T-helper 2 cell (primary cell): ENCODE measurements at places on chromosomes 7 and 10.
A peak's percentile ranks its signal among the peaks of the same experiment; 100 is the strongest.

GRCh38 chr10:70232155-70232858 is 922 bp downstream of the PPA1 start:
- peak; percentile 32 for DNase-seq

DNA sequence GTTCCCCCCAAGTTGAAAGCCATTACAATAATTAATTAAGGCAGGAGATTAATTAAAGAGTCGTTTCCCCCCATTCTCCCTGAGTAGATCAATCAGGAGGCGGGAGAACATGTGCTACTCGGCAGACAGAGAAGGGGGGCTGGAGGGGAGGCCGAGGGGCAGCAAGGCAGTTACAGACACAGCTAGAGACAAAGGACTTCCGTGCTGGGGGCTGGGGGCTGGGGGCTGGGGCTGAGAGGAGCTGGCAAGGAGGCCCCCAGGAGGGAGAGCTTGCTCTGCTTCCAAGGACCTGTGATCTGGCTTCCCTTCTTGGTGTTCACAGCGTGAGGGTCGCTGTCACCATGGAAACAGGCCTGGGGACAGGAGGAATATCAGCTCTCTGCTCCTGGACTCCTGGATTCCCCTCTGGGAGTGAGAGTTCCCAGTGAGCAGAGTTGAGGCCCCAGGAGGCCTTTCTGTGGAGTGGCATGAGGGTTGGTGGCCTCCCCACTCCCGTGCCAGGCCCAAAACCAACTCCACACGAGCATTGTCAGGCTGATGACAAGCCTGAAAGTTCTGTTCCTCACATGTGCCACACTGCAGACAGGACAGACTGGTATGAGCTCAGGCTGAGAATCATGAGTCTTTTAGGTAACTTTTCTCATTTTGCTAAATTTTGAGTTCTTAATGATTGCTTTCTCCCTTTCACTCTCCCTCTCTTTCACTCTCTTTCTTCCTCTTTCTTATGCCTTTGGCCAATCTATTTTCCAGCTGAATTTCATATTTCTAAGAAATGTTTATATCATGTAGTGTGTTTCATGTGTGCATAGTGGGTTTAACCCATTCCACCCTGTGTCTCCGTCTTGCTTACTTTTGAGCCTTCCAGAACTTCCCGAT is 16.4 kb downstream of the FAM241B start:
- no peak for DNase-seq

DNA sequence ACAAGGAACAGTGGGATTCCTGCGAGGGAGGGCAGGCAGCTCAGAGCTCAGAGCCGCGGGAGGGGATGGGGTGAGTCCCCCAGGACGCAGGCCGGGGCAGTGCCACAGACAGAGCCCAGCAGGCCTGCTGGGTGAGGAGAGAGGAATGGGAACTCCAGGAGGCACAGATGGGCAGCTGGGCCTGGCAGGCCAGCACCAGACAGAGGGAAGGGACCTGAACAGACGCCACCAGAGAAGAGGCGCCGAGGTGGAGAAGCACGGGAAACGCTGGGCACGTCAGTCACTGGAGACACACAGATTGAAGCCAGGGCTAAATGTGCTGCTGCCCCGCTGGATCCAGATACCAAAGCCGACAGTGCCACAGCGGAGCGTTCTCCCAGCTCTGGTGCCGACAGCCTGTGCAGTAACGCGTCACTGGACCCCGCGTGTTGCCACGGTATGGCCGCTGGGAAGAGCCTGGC is 225.8 kb downstream of the MAD1L1 start:
- no peak for DNase-seq

GRCh38 chr7:23873306-23873705 is 163.3 kb downstream of the STK31 start:
- no peak for DNase-seq

- no peak for DNase-seq
Observed at GRCh38 chr10:340646-341045, 205.4 kb downstream of the ZMYND11 start.

DNA sequence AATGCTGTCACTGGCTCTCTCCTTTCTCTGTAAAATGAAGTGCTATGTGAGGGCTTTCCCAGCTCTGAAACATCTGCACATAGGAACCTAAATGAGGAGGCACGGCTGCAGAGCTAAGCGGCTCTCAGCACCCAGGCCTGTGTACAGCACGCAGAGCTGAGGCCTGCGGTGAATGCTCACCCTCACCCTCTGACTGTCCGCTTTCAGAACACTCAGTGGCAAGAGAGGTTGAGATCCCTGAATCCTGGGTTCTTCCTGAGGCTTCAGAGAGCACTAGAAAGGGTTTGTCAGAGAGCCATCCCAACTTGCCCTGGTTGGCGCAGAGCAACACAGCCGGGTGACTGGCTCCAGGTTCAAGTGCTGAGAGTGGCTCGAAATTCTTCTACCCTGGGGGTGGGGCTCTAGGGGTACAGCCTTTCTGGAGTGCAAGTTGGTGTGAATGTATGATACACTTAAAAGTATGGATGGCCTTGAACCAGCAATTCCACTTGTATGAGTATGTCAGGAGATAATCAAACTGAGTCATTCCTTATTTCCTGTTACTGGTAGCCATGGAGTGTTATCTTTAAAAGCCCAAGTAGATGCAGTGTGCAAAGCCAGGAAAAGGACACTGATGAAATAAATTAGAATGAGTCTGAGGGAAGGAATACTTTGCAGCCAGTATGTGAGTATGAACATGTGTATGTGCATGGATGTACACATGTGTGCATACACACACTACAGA is 1.7 kb upstream of the CCDC201 start:
- no peak for DNase-seq

DNA sequence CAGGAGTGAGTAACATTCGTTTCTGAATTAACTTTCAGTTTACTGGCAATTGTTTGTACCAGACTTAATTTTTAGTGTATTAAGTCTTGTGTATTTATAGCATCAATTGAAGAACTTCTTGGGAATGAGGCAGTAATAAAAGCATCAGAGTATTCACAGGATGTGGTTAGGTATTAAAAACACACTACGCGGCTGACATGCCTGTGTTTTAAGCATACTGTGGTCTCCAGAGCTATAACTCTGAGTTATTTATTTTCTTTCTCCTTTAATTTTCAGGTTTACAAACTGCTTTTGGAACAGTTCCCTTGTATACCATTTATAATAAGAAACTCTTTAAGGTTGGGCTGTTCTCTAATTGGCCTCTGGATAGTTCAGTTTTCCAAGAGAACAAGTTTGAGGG is 626.1 kb upstream of the NRG3 start:
- no peak for DNase-seq

GRCh38 chr7:35555934-35556333 is 139.0 kb downstream of the HERPUD2 start:
- DNase-seq, result no peak

DNA sequence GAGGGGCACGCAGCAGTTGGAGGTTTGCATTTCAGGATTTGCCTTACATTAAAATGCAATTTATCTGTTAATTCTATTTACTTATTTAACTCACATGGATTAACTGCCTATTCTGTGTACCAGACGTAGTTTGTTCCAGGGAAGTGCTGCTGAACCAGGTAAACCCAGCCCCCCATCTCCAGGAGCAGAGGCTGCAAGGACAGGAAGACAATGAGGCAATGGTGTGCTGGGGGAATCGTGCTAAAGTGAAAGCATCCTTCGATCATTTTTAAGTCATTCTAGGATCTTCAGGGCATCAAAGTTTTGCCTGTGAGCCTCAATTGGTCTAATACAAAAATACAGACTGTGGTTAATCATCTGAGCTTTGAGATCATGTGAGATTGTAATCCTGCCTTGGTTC is 166.4 kb downstream of the DNAJB6 start:
- no peak for DNase-seq

- DNase-seq, result peak; percentile 29
Observed at GRCh38 chr7:100221231-100221718, 1.5 kb downstream of the PVRIG start.

- no peak for DNase-seq
Observed at GRCh38 chr7:90290244-90291113, 30.6 kb downstream of the FAM237B start.

- no peak for DNase-seq
Observed at GRCh38 chr10:123413353-123413752, 252.8 kb upstream of the GPR26 start.

DNA sequence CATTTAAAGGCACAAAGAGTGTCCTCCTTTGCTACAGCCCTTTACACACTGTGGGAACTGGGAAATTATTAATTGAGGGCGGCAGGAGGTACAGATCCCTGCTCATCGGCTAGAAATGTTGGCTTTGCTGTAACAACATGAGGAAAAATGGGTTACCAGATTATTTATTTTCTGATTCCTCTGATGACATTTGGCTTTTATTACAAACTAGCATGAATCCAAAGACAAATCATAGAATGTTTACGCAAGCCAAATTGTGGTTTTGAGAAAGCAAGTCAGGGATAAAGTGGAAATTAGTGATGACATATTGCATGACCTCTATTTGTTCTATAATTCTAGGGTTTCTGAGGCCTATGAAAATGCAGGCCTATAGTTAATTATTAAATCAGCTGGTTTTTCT is 126.1 kb upstream of the TMEM196 start:
- no peak for DNase-seq

DNA sequence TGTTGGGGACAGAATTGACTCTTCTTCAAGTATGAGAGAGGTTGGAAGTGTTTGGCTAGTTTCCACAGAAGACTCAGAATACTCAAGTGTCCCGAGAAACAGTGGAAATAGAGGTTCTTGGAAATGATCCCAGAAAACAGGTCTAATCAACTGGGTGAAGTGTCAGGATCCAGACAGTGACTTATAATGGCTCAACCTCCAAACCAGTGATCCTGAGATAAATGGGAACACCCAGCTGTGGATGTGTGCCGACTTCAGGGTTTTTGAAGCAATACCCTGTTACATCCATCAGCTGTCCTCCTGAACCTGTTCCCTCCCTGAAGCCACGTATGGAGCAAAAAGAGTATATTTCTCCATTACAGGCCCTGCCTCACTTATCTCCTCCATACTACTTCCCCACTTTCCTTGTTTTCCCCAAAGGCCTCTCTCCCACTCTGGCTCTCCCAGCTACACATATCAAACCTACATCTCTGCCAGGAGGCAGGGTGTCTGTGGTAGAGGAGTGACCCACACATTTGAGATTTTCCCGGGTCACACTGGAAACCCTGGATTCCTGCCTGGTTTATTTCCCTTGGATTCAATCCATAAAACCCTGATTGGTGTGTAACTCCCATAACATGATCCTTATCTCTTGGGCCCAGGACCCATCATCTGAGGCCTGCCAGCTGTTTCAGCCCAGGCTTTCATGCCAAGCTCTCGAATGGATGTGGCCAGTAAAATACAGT is 17.6 kb upstream of the ELOVL3 start:
- DNase-seq, result no peak

- no peak for DNase-seq
Observed at GRCh38 chr7:91135300-91135699, 128.9 kb upstream of the FZD1 start.

- no peak for DNase-seq
Observed at GRCh38 chr7:100154651-100155491, 3.7 kb downstream of the TRAPPC14 start.

DNA sequence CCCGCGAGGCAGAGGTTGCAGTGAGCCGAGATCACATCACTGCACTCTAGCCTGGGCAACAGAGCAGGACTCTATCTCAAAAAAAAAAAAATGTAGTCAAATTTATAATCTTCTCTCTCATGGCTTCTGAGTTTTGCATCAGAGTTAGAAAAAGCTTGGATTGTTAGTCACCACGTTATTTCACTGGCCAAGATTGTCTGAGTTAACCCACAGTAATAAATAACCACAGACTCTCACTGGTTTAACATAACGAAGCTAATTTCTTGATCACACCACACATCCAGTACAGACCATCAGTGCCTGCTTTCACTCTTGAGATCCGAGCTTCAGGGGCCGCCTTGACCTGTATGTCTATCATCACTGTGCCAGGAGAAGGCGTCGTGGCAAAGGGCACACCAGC is 116.8 kb upstream of the JCAD start:
- no peak for DNase-seq

- DNase-seq, result no peak
Observed at GRCh38 chr7:22358820-22359697, 2.1 kb upstream of the RAPGEF5 start.

DNA sequence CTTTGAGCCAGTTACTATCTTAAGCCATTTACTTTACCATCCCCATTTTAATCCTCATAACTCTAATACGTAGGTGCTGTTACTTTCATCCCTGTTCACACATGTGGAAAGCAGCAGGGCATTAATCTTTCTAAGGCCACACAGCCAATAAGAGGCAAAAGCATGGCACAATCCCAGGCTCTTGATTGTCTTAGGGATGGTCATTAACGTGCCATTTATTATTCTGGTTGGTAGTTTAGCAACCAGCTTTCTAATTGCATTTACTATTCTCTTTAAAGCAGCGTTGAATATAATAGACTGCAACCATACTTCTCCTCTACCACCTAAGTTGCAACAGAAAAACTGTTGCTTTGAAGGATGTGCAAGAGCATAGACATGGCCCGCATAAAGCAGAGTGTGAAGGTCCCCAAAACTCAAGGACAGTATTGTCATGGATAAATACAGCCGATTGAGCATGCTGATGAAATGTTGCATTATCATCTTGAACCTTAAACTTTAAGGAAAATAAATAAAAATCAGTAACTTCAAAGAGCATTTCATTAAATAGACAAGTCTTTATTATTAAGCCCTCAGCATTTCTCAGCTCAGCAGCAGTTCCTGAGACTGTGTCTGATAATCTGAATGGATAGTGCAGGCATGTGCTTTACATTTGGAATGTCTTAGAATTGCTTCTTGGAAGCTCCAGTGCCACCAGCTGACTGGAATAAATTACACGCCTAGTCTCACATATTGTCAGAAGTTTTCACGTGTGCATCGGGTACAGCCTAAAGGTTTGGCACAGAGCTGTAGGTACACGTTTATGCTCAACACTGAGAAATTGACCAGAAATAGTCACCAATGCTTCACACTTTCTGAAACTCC is 467.1 kb downstream of the SDK1 start:
- no peak for DNase-seq

- no peak for DNase-seq
Observed at GRCh38 chr7:123635551-123636359, 19.9 kb upstream of the LMOD2 start.

DNA sequence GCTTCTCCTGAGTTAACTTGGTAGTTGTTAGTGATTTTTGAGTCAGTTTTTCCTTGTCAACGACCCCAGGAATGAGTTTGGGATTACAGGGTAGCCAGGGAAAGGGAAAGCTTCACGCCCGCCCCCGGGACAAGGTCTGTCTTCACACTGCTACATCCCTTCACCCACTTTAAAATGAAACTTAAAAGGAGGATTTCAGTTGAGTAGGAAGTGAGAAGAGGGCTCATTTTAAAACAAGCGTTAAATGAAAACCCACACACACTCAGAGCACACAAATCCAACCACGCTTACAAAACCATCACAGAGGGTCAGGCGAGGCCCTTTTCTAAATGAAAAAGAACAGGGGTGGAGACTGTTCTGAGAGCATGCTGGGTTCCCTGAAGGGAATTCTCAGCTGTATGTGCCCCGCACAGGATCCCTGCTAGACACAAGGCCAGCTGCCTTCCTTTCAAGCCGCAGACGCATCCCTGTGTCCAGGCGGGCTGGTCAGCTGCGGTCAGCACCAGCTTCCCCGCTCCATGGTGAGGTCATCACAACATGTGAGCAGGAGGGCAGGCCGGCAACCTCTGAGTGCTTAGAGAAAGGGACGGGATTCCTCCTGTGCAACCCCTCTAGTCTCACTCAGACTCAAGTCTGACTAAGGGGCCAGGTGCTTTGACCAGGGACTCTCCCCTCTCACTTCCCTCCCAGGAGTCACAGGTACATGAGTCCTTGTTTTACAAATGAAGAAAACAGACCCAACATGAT is 111.8 kb downstream of the EGFR start:
- no peak for DNase-seq

- DNase-seq, result no peak
Observed at GRCh38 chr10:29099001-29099400, 189.9 kb upstream of the LYZL1 start.
